ENCODE measurements at places on chromosomes 12 and 14.

DNA sequence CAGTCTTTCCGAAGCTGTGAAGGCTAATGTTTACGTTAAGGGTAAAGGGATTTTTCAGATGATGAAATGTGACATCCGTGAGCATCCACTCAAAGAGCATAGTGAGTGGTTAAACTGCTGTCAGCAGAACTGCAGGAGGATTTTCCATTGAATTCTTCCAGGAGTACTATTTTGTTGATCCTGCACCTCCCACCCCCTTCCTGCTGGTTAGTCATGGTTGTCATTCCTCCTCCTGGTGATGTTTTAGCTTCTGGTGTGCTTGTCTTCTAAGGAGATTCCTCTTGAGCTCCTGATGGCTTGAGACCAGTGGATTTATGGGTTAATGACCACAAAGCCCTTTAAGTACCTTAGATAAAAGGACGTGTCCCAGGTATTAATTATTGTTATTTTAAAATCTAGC is 2.4 kb upstream of the GPRC5D start:
- no peak for DNase-seq

GRCh38 chr14:75549169-75549568 is 26.9 kb downstream of the BATF start:
- DNase-seq = no peak

- DNase-seq = peak; percentile 49
Observed at GRCh38 chr12:79935624-79936345, 888 bp upstream of the PPP1R12A start.

DNA sequence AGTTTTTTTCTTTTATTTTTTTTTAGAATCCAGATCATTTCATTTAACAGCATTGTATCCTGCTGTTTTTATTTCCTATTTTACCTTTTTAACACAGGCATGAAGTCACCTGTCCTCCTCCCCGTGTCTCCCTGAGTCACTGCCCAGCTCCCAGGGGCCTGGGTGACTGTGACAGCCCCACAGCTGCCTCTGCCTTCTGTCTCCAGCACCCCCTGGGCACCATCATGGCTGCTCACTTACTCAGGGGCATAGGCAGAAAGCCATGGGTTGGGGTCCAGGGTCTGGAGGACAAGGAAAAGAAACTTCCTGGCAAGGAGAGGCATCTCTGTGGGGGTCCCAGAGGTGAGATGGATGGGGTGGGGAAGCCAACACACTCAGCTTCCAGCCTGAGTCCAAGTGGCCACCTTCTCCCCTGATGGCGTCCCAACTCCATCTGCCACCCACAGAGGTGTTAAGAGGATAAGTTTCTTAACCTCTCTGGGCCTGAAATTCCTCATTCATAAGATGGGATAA is 25.3 kb downstream of the TMEM63C start:
- no peak for DNase-seq

DNA sequence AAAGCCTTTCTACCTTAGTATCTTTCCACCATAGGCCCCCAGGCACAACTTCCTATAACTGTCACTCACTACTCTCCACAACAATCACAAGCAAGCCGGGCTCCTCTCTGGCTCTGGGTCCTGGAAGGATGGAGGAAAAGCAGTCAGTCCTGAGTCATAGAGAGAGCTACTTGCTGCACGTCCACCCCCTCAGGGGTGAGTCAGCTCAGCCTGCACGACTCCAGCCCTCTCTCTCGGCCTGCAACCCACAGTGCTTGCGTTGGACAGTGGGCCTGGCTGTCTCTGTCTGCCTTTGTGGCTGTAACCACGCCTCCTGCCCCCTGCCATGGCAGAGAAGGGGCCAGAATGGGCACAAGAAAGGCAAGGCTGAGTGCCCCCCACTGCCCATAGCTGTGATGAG is 154.1 kb upstream of the FKBP4 start:
- DNase-seq = no peak

DNA sequence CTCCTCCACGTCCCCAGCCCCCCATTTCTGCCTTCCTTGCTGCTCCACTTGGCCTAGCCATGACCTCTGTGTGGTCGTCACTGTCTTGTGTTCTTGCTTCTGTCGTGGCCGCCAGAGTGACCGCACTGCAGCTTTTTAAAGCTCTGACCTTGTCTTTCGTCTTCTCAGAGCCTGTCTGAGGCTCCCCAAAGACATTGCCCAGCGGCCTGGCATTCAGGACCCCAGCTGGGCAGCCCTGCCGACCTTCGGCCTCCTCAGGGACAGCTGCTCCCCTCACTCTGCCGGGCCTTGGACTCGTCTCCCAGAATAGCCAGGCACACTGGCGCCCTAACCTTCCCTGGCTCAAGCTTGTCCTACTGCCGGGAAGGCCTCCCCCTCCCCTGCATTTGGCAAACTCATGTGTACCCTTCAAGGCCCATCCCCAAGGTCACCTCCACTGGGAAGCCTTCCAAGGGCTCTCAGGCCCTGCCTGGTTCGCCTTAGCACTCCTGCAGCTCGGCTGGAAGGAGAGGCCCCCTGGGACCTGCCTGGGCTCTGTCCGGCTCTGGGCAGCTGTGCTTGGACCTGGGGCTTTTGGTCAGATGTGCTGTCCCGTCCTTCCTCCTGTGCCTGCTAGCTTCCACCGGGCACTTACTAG is 15.7 kb upstream of the DLK1 start:
- DNase-seq = no peak

DNA sequence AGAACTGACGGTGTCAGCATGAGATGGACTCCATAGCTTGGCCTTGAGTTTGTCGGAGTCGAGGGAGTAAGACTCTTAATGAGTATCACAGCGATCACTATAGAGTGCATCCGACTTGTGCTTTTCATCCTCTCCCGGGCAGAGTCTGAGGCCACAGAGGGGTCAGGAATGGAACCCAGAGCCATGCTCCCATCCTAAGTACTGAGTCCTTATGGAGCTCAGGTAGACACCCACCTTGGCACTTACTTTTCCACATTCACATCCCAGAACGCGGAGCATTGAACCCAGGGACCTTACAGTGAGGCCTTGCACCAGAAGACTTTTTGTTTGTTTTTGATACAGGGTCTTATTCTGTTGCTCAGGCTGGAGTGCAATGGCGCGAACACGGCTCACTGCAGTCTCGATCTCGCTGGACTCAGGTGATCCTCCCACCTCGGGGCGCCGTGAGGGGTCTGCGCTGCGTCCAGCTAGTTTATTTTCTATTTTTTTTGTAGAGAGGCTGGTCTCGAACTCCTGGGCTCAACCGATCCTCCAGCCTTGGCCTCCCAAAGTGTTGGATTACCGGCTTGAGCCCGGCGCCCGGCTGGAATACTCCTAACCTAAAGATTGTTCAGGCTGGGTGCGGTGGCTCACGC is 719 bp upstream of the SRSF9 start:
- DNase-seq = no peak
